Stimulated activated CD4-positive, alpha-beta T cell treated with anti-CD3 and anti-CD28 coated beads, Interleukin-1b, Interleukin-23, amount 100 ng/mL, for 24 hours (primary cell): ENCODE measurements at places on chromosomes 13 and 19.
A peak's percentile ranks its signal among the peaks of the same experiment; 100 is the strongest.

DNA sequence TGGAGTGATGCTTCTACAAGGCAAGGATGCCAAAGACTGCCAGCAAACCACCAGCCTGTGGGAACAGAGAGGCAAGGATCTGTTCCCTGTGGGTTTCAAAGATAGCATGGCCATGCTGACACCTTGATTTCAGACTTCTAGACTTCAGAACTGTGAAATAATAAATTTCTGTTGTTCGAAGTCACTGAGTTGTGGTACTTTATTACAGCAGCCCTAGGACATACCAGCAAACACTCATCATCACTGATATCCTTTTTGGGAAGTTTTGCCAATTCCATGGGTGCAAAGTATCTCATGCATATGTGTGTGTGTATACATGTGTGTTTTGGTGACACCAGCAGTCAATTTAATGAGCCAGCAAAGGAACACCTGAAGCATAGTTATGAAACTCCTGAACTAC, 21.0 kb downstream of the LMO7 start:
- DNase-seq = no peak

DNA sequence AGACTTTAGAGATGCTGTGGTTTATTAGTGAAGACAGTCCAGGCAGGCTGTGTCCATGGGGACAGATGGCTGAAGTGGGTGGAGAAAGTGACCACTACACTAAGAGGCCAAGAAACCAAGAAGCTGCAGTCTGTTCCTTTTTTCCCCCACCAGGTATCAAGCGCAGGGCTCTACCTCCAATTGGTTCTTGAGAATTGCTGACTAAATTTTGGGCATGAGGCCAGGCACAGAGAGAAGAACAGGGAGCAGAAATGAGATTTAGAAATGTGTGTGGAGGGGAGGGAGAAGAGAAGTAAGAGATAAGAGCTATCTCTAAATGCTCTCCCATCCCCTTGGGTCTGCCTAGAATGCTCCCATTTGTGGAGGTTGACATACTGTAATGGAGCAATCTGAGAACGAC, 12.3 kb upstream of the CYSLTR2 start:
- DNase-seq = no peak

DNA sequence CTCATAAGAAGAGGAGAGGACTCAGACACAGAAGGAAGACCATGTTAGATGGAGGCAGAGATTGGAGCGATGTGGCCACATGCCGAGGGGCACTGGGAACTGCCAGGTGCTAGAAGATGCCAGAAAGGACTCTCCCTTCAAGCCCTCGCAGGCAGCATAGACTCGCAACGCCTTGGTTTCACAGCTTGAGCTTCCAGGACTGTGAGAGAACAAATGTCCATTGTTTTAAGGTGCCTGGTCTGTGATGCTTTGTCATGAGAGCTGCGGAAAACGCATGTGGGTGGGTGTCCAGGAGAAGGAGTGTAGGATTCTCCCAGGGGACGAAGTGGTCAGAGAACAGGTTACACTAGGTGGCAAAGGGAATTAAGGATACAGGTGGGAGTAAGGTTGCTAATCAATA, 125.9 kb upstream of the USP29 start:
- no peak for DNase-seq

GRCh38 chr13:113086031-113086750, 19.4 kb upstream of the F7 start:
- DNase-seq = no peak

GRCh38 chr19:40805258-40805868, 6.4 kb downstream of the EGLN2 start:
- DNase-seq = no peak

- no peak for DNase-seq
Measured at GRCh38 chr19:10920288-10920655, 8.2 kb downstream of the YIPF2 start.

- no peak for DNase-seq
Measured at GRCh38 chr13:30520571-30520970, 54.8 kb upstream of the HMGB1 start.

DNA sequence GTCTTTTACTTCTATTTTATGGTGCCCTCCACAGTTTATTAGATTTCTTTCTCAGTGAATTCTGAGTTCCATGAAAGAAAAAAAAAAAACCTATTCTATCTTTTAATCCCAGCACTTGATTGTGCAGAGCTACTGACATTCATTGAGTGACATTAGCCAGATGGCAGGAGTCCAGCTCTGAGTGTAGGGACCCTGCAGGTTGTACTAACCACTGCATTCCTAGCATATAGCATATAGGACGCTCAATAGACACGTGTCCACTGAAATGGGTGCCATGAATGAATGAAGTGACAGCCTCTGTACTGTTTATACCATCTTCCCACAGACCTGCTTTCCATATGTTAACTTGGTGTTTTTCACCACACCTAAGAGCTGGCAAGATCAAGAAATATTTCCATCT, 206.3 kb downstream of the RAP2A start:
- DNase-seq = no peak

GRCh38 chr13:48656608-48657007, 2.9 kb downstream of the CYSLTR2 start:
- DNase-seq = no peak

DNA sequence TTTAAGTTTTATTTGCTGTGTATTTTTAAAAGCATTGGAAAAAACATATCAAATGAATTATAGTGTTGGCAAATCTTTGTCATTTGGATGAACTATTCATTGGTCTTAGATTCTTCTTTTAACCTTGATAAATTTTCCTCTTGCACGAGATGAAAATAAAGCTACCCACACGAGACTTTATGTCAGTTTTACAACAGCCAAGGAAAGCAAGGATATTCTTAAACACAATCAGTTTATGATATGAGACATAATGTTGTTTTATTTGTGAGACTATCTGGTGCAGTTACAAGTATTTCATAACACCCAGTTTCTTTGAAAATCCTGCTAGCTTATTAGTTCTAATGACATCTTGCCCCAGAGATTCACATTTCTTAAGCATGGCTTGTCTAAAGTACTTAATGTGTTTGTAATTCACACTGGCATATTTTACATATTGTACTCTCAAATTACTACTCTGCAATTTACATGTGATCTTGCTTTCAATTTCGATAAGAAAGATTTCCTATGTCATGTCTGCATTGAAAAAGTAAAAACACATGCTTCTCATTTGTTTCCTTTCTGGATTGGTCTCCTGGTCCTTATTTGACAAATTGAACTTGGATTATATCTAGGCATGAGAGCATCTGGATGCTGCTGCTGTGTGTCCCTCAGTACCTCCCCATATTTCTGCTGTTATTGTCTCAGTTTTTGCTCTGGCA, 955.5 kb upstream of the PCDH9 start:
- DNase-seq = no peak

DNA sequence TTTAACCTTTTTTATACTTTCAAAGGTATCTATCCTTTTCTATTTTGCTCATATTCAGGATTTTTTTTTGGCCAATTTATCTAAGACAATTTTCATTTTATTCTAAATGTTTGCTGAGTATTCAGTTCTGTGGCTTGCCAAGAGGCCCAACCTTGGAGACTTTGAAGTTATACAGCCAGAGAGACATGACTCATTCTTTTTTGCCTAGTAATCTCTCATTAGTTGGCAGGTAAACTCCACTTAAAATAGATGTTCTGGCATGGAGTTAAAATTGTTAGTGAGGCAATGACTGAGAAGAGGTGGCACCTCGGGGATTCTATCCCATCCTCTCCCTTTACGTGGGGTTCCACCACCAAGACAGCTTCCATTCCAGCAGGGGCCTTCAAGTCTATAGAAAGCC, 213.8 kb downstream of the KCTD12 start:
- DNase-seq = no peak

DNA sequence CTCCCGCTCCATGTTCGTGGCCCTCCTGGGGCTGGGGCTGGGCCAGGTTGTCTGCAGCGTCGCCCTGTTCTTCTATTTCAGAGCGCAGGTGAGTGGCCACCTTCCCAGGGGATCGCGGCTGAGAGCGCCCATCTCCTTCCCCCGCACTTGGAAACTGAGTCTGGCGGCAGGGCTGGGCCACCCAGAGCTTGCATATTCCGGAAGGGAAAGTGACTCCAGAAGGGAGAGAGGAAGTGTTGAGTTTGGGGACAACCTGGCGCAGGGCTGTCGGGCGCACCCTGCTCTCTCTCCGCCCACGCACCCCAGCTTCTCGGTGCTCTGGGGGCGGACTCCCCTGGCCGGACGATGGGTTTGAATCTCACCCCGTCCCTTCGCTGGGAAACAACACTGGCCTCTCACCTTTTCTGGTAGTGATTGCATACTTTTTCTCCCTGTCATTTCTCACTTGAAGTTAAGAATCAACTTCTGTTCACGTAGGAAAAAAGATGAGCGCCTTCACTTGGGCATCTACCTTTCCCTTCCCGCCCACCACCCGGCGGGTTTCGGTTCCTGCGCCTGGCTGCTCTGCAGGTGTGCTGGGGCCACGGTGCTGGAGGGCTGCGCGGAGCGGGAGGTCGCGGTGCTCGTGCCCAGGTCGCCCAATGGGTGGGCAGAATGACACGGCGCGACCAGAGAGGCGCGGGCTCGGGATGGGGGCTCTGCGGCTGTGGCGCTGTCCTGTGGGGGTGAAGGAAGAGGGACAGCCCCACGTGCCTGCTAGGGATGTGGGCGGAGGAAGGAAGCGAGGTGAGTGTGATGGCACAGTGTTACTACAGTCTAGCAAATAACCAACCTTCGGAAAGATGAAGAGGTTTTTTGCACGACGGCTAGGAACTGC, 721 bp downstream of the TNFSF11 start:
- DNase-seq = peak; percentile 29

- DNase-seq = no peak
Measured at GRCh38 chr19:33722456-33723239, 74.0 kb upstream of the KCTD15 start.

- DNase-seq = no peak
Measured at GRCh38 chr13:76892488-76892887, 6.3 kb upstream of the KCTD12 start.

- no peak for DNase-seq
Measured at GRCh38 chr19:31317570-31317969, 31.7 kb downstream of the TSHZ3 start.

DNA sequence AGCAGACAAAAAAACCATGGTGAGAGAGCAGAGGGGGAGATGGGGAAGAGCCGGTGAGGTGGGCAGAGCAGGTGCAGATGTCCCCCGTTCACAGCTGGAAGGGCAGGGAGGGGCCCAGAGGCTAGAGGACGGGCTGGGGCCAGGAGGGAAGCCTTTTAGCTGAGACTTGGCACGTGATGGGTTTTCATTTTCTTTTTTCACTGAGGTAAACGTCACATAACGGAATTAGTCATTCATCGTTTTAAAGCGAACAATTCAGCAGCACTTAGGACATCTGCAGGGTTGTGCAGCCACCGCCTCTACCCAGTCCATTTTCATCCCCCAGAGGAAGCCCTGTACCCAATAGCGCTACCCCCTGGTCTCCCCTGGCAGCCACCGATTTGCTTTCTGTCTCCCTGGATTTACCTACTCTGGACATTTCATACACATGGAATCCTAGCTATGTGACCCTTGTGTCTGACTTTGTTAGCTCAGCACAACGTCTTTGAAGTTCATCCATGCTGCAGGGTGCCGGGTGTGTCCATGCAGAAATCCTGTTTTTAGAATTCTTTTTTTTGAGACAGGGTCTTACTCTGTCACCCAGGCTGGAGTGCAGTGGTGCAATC, 16.0 kb upstream of the EMC10 start:
- DNase-seq = no peak

- no peak for DNase-seq
Measured at GRCh38 chr13:50644081-50644871, 199.2 kb downstream of the DLEU7 start.

GRCh38 chr19:45767881-45768654, 984 bp downstream of the SIX5 start:
- no peak for DNase-seq

DNA sequence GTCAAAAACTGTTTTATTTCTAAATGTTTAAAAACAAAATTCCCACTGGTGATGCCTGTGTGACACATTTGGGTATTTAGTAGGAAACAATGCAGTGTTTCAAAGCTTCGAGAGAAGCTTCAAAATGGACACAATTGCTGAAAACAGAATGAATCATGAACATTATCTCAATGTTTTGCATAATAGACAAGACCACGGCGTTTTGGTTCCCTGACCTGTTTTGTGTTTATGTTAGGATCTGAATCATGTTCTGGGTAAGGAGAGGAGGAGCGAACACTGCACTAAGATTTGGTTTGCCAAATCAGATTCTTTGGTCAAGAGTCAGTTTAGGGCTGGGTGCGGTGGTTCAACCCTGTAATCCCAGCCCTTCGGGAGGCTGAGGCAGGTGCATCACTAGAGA, 42.2 kb downstream of the IFT88 start:
- no peak for DNase-seq

DNA sequence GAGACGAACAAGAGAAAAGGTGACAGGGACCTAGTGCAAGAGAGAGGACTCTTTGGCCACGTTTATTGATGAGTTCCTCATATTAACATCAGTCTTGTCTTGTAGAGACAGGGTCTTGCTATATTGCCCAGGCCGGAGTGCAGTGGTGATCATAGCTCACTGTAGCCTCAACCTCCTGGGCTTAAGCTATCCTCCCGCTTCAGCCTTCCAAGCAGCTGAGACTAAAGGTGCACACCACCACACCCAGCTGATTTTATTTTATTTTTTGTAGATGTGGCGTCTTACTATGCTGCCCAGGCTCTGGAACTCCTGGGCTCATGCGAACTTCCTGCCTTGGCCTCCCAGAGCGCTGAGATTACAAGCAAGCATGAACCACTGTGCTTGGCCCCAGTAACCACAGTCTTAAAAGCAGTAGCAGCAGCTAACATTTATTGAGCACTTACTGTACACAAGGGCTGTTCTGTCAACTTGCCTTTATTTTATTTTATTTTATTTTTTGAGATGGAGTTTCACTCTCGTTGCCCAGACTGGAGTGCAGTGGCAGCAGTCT, 1.1 kb upstream of the SH2D3A start:
- DNase-seq = no peak

- DNase-seq = no peak
Measured at GRCh38 chr19:1671716-1672037, 19.3 kb upstream of the TCF3 start.

DNA sequence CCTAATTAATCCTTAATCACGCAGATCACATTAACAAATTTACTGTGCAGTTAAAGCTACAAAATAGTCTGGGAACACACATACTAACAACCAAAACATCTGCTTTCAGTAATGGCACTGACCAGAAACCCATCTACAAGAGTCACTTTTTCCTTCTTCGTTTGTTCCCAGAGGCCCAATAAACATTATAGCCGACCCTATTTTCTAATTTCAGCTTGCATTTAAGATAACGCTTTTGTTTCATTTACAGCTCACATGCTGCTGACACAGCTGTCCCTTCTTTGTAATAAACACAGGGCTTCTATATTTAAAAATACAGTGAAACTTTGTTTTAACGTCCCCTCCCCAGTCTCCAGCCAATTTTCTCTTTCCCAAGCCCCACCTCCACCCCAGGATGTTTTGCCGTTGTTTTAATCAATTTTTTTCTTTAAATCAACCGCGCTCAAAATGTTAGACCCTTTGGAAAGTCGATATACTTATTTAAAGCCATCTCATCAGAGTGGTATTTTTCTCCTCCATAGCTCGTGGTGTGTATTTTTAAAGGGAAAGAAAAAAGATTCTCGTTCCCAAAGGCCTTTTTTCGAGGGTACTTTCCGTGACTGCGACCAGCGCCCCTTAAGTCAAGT, 1.7 kb upstream of the WBP4 start:
- DNase-seq = no peak

- no peak for DNase-seq
Measured at GRCh38 chr13:34466301-34466700, 475.8 kb upstream of the NBEA start.
